ENCODE measurements at places on chromosomes 16 and 17.

- no peak for DNase-seq
These were observed 5.5 kb upstream of the SREBF1 start for GRCh38 chr17:17842111-17842876.

DNA sequence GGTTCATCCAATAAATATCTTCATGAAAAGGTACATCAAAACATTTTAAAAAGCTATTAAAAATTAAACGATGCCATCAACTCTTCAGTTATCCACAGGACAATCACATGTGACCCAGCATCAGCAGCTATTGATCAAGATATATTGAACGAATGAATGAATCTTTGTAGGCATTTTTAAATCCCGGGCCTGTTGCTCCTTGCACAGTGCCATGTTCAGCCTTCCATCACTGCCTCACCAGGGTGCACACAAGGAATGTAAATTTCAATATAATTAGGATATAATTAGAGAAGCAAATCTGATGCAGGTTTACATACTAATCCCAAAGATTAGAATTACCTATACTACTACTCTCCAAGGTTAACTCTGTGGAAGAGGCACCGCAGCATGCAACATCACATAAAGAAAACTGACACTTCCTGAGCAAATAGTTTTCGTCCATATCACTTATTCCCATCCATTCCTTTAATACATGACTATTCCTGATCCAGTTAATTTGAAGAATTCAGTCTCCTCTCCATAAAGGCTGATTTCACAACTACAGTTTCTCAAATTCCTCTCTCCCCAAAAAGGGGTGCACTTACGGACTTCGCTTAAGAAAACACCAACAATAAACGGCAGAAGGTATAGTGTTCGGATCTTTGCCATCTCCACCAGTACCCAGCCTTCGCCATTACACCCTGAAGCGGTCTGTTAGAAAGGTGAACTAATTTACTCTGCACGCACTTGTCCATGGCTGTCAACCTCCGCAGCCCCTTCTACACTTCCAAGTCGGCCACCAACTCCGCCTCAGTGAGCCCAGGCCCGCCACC lies 938 bp downstream of the NCOR1 start:
- DNase-seq: no peak

DNA sequence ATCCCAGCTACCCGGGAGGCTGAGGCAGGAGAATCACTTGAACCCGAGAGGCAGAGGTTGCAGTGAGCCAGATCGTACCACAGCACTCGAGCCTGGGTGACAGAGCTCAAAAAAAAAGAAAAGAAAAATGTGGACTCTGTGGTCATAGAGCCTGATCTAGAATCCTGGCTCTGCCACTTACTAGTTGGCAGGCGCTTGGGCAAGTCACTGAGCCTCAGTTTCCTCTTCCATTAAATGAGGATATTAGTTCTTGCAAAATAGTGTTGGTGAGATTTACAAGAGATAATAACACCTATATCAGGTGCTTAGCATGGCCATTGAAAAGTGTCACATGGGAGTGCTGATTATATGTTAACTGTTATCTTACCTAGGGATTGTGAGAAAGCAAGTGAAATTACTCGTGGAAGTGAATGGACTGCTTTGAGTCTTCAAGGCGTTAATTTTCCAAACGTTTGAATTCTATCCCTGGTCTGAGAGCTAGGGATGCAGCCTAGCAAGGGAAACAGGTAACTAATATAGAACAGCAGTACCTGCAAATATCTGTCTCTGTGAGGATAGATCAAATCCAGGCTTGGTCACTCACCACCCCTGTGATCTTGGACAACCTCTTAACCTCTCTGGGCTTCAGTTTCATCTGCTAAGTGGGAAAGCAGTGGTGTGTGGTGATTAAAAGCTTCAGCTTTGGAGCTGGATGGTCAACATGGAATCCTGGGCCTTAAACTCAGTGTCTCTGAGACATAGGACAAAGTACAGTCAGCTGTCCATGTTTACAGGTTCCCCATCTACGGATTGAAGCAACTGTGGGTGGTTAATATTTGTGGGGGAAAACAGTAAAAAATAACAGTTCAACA lies 953 bp upstream of the NSMCE1 start:
- no peak for DNase-seq

- no peak for DNase-seq
These were observed 190.7 kb downstream of the CCT6B start for GRCh38 chr17:34770586-34770985.

DNA sequence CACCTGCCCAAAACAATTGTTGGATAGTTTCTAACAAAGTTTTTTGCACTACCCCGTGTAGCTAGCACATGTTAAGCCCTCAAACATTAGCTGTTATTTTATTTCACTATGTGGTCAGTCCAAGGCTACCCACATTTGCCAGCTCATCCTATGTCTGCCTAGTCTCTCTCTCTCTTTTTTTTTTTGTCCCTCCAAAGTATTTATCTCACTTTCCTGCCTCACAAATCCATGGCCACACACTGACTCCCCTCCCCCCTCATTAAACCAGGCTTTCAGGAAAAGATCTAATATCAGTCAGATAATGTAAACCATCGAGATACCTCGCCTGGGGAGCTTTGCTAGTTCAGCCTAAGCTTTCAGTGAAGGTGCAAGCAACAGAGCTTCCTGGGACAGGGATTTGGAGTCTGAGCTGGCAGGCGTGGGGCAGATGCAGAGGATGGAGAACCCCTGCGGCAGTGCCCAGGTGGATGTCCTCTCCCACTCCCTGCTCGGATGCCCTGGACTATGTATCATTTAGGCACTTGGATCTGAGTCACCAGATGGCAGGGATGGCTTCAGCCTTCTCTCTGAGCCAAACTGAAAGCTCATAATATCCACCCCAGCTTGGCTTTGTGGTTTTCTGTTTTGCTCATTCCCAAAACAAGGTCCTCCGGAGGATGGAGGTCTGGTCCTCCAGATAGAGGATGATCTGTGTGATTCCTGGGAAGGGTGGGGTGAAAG lies 73.7 kb upstream of the FOXF1 start:
- no peak for DNase-seq

GRCh38 chr17:16353317-16354174 lies at the start of gene CENPV:
CENPV (minus strand) TSS chr17:16353469; CDS start chr17:16353436, 33 bp downstream.
- DNase-seq: no peak

- no peak for DNase-seq
These were observed 13.8 kb downstream of the SLFN5 start for GRCh38 chr17:35256629-35257028.

DNA sequence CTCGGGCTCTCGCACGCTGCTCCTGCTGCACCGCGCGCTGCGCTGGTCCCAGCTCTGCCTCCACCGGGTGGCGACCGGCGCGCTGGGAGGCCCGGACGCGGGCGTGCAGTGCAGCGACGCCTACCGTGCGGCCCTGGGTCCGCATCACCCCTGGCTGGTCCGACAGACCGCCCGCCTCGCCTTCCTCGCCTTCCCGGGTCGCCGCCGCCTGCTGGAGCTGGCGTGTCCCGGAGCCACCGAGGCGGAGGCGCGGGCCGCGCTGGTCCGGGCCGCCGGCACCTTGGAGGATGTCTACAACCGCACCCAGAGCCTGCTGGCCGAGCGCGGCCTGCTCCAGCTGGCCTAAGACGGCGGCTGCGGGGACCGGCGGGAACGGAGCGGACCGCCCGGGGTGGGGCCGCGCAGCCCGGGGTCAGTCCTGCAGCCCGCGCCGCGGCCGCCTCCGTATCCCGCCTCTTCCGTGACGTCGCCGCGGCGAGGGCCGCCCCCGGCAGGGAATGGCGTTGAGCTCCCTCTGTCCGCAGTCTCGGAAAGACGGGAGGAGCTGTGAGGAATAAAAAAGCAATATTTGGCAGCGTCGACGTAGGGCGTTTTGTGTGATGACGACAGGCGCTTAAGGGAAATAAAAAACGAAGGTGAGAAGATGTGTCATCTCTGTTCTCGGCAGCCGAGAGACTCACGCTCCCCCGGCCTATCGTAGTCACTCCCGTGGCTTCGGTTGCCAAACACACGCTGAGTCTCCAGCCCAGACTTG lies 1.4 kb downstream of the GLTPD2 start:
- peak; percentile 69 for DNase-seq

- DNase-seq: no peak
These were observed 52.8 kb downstream of the CBFA2T3 start for GRCh38 chr16:88923926-88924833.

DNA sequence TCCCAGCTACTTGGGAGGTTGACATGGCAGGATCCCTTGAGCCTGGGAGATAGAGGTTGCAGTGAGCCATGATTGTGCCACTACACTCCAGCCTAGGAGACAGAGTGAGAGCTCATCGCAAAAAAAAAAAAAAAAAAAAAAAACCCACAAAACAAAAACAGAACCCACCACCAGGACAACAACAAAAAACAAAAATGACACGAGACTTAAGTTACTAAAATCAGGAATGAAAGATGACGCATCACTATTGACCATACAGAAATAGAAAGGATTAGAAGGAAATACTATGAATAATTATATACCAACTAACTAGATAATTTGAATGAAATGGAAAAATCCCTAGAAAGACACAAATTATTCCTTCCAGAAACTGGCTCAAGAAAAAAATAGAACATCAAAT lies 432.4 kb upstream of the PMFBP1 start:
- no peak for DNase-seq

DNA sequence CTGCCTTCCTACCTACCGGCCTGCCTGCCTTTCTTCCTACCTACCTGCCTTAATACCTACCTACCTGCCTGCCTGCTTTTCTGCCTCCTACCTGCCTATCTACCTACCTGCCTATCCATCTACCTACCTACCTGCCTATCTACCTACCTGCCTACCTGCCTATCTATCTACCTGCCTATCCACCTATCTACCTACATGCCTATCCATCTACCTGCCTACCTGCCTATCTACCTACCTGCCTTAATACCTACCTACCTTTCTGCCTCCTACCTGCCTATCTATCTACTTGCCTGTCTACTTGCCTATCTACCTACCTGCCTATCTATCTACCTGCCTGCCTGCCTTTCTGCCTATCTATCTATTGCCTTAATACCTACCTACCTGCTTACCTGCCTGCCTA lies 383.8 kb upstream of the PSMD7 start:
- DNase-seq: no peak

Data from GOT3 (cell line).